ENCODE measurements at places on chromosomes 7 and 10.

- DNase-seq, result no peak
Observed at GRCh38 chr7:52555805-52556204, 479.6 kb upstream of the POM121L12 start.

GRCh38 chr7:155467846-155468784 lies 10.2 kb downstream of the EN2 start:
- DNase-seq, result no peak

DNA sequence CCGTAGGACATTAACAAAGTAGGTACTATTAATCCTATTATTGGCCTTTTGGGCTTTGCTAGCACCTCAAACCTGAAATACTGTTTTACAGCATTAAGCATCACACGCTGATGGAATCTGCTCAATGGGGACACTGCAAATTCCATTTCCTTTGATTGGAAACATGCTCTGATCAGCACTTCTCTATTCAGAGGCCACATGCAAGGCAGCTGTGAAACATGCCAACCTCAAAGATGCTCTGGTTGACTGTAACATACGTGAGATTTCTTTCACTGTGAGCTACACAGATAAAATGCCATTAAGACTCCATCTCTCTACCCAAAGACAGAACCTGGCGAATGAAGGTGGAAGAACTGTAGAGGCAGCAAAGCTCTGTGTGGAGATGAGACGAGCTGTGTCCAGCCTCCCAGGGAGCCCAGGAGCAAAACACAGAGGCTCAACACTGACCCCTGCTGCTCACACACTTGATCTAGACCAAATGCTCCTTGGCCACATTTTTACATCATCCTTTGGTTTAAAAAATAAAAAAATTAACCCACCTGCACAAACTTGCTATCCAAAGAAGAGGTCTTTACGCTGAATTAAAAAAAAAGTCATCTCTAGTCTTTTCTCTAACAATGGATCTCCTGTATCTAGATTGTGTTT lies 8.0 kb downstream of the RSU1 start:
- DNase-seq, result peak; percentile 66

- DNase-seq, result no peak
Observed at GRCh38 chr10:77560471-77560870, 77.1 kb downstream of the KCNMA1 start.

- no peak for DNase-seq
Observed at GRCh38 chr10:75976681-75977080, 545.3 kb downstream of the LRMDA start.

- no peak for DNase-seq
Observed at GRCh38 chr7:39451901-39452300, 114.3 kb upstream of the YAE1 start.

DNA sequence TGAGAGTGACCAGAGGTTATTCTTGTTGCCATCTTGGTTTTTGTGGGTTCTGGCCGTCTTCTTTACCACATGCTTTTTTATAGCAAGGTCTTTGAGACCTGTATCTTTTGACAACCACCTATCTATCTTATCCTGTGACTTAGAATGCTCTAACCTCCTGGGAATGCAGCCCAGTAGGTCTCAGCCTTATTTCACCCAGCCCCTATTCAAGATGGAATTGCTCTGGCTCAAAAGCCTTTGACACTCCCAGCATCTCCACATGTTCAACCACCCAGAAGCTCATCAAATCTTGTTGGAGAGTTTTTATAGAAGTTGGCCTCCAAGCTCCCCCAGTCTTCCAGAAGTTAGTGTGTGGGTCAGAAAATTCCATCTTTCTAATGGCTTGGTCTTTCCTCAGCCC lies 464.3 kb upstream of the NRP1 start:
- DNase-seq, result no peak

DNA sequence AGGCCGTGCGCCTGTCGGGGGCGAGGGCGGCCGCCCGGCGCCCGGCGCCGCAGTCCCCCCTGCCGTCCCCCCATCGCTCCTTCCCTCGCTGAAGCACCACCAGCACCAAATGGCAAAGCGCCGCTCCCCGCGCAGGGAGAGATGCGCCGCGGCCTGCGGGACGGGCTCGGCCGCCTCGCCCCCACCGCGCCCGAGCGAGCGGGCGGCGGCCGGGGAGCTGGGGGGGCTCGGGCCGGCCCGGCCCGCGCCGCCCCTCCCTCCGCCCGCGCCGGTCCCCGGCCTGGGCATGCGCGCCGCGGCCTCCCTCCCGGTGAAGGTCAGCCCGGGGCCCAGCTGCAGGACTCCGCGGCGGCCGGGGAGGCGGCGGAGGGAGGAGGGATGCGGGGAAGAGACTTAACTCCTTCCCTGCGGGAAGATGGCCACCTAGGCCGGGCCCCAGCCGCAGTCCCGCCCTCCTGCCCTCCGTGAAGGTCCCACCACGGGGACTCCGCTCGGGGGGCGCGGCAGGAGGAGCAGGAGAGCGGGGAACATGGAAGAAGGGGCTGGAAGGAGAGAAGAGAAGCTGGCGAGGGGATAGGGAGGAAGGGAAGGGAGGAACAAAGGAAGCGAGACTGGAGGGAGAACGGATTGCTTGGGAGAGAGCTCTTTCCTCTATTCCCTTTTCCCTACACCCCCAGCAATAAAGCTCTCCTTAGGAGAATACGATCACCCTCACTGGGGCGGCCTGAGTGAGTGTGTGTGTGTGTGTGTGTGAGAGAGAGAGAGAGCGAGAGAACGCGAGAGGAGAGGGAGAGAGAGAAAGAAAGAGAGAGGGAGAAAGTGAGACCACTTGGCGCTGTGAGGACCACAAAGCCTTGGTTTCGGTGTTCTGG lies 3.4 kb upstream of the SMARCD3 start:
- peak; percentile 74 for DNase-seq

DNA sequence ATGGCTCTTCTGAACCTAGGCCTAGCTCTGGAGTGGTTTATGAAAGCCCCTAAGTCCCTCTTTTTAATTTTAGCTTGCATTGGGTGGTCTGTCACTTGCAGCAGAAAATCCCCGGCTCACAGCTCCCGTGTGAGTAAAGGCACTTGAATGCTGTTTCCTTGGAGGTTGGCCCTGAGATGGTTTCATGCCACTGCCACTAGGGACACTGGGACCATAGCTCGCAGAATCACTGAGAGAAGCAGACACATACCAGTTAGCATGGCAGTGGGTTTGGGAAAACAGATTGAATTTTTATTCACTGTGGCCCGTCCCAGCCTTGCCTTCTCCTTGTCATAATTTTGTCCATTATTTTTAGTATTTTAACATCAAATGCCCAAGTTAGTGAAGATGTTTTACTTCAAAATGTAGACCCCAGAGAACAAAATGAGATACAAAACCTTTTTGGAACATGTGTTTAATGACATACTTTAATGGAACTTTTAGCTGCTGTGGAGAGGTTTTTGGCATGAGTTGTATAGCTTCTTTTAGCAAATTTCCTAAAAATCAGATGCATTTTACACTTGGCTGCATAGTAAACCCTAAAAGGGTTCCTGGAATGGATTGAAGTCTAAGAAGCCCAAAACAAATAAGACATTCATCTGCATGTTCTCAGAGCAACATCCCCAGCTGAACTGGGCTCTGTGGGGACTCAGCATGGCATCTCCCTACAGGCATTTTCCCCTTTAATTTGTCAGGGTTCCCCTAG lies 259.7 kb upstream of the PITRM1 start:
- DNase-seq, result no peak

DNA sequence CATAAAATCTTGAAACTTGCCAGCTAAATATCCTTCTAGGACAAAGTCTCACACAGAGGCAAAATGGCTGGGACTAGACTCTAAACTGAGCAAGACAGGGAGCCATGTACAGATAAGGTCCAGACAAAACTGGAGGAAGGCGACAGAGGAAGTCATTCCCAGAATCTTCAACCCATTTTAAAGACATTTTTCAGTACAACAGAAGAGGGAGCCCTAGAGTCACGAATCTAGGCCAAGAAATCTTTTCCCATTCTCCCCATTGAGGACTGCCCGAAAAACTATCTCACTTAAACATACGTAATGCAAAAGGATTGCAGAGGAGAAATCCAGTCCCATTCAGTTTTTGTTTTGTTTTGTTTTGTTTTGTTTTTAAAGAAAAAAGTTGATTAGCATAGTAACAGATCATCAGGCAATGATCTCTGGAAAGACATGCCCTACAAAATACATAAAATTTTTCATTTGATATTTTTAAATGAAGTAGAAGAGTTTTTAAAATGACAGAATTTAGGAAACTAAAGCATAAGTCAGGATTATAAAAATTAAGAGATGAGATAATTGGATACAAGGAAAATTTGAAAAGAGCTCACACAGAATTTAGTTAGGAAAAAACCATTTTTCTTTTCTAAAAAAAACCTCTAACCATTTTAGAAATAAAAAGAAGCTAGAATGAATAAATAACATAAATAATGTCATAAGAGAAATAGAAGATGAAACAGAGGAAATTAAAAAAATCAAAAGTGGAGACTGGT lies 16.9 kb upstream of the PRF1 start:
- DNase-seq, result no peak

- DNase-seq, result no peak
Observed at GRCh38 chr10:22662733-22663330, 51.5 kb downstream of the PIP4K2A start.

GRCh38 chr10:3652886-3653285 lies 132.1 kb downstream of the KLF6 start:
- DNase-seq, result no peak

GRCh38 chr7:148723846-148724245 lies 25.1 kb downstream of the CUL1 start:
- no peak for DNase-seq

- DNase-seq, result no peak
Observed at GRCh38 chr7:106737202-106737562, 76.2 kb upstream of the CCDC71L start.

- no peak for DNase-seq
Observed at GRCh38 chr10:120075349-120075748, 182.8 kb downstream of the SEC23IP start.

DNA sequence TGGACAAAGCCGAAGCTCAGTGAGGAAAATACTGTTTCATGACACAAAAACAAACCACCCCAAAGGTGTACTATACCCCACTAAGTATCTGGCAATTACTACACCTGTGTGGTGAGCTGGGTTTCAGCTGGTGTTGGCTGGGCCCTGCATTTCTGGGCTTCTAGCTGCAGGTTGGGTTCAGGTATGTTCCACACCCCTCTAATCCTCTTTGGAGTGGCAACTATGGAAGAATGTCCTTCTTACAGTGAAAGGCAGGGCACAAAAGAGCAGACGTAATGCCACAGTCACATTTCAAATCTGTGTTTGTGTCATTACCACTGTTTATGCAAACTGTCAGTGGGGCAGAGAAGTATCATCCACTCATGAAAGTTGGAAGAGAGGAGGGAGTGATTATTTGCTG lies 201.5 kb upstream of the FZD1 start:
- no peak for DNase-seq

- DNase-seq, result no peak
Observed at GRCh38 chr7:155368894-155369600, 71.4 kb downstream of the INSIG1 start.

DNA sequence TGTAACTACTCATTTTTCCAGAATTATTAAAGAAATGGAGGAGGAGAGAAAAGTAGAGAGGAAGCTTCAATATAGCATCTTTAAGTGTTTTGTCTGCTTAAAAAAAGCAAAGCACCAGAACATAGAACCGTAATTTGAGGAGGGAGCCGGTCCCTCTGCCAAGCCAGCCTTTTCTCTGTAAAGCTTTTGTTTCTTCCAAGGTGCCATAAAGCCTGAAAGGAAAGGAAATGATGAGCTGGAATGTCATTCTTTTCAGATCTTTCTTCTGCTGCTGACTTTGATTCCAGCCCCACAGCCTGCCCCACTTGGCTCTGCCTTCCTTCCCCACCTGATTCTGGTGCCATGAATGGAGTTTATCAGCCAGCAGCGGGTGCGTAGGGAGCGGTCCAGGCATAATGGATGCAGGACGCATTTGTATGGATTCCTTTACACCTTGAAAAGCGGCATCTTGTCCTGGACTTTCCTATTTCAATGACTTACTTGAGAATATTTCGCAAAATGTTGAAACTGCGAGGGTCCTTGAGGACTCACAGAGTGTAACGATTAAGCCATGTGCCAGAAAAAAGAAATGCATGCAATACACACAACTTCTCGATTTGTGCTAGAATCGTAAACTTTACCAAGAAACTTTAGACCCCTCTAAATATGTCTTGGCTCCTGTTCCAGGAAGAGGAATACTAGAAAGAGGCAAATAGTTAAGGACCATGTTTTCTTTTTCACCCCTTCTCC lies 569.5 kb upstream of the MGMT start:
- DNase-seq, result no peak

GRCh38 chr7:83289419-83289993 lies 126.8 kb upstream of the PCLO start:
- DNase-seq, result no peak

Measured in testis (tissue), 5 donors.